Glutamatergic neuron (in vitro differentiated cells): ENCODE measurements at places on chromosomes 3 and 15.

DNA sequence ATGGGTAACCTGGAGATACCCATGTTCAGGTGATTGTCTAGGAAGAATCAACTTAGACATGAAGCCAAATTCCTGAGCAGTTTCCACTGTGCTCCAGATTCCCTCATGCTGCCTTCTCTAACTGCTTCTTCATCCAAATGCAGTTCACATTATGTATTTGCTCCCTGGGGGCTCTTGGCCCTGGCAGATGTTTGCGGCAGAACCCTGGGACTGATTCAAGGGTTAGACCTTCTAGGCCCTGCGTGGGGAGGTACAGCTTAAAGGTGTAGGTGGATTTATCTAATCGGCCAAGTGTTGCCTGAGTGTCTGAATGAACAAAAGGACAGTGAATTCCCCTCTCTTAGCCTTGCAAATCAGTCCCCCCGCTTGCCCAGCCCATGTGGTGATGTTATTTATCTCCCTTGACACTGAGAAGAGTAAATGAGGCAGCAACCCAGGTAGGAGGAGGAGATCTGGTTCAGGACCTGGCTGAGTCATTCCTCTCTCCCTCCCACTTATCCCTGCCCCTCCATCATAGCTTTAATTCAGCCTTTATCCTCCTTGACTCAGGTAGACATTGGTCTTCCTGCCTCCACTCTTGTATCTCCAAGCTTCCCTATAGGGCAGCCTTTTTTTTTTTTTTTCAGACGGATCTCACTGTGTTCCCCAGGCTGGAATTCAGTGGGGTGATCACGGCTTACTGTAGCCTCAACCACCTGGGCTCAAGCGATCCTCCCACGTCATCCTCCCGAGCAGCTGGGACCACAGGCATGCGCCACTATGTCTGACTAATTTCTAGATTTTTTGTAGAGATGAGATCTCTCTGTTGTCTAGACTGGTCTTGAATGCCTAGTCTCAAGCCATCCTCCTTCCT, 54.8 kb downstream of the MAGEF1 start:
- DNase-seq = no peak

DNA sequence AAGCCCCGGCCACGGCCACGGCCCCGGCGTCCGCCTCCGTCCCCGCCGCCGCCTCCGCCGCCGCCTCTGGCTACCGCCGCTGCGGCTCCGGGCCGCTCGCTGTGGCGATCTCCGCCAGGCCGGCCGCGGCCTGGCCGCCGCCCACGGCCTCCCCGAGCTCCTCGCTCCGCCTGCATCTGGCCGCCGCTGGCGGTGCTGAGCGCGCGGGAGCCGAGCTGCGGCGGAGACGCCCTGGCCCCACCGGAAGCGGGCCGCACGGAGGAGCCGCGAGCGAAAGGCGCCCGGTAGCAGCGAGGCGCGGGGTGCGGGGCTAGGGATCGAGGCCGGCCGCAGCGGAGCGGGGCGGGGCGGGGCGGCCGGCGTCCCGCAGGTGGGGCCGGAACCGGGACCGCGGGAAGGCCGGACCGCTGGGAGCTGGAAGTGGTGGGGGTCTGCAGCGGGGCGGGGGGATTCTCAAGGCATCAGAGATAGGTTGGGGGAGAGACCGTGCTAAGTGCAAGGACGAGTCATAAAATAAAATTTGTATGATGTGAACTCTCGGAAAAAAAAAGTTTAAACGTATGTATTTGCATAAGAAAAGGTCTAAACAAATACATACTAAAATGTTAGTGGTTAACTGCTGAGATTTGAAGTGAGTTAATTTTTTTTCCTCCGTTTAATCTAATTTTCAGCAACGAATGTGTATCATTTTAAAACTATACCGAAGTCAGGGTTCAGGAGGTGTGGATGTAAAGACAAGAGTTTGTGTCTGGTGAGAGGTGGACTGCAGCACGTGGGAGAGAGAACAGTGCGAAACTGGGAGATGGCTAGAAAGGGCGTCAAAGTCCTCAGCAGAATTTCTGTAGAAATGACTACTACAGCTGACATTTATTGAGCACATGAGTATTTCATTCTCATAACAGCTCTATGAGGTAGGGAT, at the start of gene AVEN:
AVEN (minus strand) TSS at position 334 of the 919 bp plus-strand sequence; CDS start at position 176, 158 bp downstream.
- DNase-seq = peak; percentile 67

DNA sequence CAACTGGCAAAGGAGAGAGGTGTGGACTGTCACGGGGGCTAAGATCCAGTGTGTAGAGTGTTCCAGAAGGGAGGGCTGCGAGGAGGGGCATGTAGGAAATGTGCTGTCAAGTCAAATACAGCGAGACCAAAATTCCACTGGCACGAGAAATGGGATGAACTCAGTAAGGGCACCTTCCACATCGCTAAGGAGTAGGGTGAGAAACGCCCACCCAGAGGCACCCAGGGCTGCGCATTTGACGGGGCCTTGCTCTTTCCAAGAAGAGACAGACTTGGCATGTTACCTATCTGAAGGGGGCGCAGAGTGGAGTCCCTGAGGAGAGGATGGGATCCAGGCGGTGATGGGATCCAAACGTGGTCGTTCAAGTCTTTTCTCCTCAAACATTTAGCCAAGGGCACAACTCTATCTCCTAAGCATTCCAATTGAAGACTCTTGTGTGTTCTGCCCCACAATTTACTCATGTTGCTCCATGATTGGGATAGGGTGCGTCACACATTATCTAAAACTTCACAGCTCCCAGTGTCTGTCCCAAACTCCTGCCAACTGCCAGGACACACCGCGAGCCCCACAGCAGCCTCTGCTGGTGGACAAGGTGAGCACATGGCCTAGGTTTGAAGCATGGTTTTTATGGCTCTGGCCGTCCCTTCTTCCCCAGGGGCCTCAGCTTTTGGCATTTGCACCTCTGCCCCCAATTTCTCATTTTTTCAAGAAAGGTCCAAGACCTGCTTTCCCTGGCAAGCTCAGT, 7.6 kb downstream of the SELENOS start:
- DNase-seq = no peak

DNA sequence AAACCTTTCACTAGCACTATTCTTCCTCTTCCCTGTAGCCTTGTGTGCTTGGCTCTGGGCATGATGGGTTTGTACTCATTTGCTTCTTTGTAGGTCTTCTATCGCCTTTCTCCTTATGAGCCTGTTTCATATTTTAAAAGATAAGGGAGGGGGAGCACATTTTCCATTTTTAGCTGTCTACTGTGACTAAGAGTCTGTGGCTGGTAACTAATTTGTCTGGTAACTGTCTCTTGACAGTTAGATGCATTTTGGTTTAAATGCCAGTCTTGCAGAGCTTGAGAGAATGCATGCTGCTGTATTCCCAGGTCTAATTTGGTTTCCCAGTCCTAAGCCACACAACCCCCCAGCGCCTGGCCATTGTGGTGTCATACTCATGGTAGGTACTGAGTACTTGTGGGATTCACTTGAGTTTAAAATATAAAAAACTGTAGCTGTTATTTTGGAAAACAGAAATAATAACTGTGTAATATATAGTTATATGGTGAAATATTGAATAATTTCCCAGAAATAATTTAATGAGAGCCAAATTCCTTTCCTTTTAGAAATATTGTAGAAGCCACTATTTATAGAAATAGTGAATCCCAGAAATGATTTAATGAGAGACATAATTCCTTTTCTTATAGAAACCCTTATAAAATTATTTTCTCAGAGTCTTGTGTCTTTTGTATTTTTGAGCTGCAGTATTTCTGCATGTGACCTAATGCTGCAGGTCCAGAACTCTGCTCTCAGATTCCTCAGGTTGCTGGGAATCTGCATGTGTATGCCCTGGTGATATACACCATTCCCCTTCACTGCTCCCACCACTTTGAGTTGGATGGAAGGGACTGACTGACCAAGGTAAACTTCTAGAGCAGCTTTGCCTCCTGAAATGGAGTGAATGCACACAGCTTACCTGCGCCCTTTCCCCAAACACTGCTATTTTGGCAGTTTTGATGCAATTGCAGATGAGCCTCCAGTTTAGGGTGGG, 13.9 kb upstream of the GPR171 start:
- no peak for DNase-seq

GRCh38 chr3:65716071-65716751, 322.5 kb downstream of the MAGI1 start:
- DNase-seq = no peak

GRCh38 chr3:3753416-3753815, 45.8 kb upstream of the LRRN1 start:
- no peak for DNase-seq

DNA sequence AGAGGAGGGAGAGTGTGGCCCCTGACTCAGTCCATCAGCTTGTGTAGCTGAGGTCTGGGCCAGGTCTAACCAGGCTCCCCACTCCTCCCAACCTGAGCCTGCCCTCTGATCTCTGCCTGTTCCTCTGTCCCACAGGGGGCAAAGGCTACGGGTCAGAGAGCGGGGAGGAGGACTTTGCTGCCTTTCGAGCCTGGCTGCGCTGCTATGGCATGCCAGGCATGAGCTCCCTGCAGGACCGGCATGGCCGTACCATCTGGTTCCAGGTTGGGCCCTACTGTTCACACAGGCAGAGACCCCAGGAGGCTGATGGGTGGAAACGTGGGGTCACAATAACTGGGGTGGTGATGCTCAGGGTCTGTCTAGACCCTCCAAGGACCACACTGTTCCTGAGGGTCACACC, 6.8 kb downstream of the NEIL1 start:
- no peak for DNase-seq

DNA sequence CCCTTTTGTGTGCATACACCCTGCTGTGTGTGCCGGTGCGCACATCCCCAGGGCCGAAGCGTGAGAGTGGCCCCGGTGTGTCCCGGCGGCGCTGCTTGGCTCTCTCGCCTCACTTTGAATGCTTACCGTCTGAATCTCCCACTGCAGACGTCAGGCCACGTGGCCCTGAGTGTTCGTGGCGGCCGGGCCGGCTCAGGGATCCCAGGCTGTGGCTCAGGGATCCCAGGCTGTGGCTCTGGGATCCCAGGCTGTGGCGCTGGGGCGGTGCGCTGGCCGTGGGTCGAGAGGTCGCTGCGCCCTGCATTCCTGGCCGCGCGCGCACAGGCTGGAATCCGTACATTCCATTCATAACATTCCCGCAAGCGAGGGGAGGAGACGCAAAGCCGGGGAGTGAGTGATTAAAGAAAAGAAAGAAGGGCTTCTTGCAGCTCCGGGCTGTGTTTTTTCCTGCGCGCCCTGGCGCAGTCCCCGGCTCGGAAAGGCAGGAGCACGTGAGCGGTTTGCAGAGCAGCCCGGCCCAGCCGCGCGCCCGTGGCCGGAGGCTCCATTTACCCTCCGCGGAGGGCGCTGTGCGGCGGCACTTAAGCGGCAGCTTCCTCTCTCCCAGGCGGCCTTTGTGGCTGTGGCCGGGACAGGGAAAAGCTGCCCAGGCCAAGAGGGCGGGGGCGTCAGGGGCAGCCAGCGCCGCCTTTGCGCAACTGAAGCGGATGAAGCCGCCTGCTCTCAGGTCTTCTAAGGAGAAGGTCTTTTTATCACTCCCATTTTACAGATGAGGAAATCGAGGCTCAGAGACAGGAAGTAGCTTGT, 87.0 kb upstream of the ALDH1L1 start:
- DNase-seq = peak; percentile 76

- DNase-seq = no peak
Observed at GRCh38 chr15:79366691-79367090, 55.8 kb downstream of the TMED3 start.

DNA sequence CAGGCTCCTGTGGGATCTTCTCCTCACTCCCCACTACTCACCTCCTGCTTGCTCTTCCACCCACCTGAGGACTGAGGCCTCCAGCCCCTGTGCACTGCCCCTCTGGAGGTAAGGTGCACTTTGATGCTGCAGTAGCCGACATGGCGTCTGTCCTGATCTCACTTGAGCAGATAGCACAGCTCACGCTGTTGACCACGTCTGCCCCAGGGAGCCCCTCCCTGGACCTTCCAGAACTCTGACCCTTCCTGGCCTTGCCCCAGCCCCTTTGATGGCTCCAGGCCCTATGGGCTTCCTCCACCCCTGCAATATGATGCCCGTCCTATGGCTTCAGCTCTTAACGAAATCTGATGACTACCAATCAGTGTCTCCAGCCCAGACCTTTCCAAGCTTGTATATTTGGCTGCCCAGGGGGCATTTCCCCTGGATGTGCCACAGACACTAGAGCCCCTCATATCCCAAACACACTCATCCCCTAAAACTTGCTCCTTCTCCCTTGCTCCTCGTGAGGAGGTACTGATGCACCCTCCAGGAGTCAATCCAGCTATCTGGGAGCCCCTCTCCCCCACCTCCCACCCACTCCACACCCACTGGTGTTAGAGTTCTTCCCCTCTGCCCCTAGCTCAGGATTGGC, 27.1 kb downstream of the KY start:
- no peak for DNase-seq

DNA sequence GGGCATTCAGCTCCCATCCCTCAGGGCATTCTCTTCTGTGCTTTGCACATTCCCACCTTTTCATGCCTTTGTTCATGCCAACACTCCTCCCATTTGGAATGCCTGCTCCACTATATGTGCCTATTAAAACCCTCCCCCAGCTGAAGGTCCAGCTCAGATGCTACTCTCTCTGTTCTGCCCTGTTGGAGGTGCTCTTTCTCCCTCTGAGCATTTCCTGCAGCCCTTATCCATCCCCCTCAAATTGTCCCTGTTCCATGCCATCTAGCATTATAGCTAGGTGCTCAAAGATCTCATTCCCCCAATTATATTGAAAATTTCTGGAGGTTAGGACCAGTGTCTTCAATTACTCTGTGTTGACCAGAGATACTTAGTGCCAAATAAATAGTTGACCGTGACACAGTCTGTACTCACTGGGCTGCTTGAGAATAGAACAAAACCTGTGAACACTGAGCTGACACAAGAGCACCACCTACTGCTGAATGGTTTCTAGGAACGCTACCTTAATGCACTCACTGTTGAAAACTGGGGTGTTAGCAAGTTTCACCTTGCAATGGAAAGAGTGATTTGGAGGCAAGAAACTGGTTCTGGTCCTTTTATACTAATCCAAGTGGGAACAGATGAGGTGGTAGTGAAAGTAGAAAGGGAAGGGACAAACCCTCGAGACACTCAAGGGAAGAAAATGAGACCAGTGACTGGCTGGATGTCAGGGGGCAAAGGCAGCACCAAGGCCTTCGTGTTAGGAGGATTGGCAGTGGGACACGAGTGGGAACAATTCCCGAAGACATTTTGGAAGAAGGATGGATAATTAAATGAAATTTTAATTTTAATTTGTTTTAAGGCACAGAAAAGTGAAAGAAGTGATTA, 289.8 kb upstream of the ROPN1 start:
- no peak for DNase-seq
